NCI-H2081 (cell line): ENCODE measurements at places on chromosomes 6 and 20.

DNA sequence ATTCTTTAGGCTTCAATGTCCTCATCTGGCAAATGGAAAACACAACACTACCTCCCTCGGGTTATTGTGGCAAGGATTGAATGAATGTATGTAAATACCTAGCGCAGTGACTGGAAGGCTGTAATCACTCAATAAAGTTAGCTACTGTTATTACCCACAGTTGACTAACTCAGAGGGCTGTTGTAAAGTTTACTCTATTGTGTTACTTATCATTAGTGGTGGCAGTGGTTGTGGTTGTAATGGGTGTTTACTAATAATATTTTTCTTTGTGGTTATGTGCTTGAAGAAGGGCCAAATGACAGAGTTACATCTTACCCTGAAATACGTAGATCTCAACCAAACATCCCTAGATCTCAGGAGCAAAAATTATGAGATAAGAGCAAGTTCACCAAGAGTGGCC is 42.0 kb upstream of the PXDC1 start:
- no peak for DNase-seq

DNA sequence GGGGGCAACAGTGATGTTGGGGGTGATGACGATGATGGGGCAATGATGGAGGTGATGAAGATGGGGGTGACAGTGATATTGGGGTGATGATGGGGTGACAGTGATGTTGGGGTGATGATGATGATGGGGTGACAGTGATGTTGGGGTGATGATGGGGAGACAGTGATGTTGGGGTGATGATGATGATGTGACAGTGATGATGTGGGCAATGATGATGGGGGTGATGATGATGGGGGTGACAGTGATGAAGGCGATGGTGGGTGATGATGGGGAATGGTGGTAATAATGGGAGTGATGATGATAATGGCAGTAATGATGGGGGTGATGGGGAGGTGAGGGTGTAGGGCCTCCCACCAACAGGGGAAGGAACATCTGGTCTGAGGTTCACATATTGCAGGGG is 150.6 kb downstream of the ERMARD start:
- DNase-seq = no peak

DNA sequence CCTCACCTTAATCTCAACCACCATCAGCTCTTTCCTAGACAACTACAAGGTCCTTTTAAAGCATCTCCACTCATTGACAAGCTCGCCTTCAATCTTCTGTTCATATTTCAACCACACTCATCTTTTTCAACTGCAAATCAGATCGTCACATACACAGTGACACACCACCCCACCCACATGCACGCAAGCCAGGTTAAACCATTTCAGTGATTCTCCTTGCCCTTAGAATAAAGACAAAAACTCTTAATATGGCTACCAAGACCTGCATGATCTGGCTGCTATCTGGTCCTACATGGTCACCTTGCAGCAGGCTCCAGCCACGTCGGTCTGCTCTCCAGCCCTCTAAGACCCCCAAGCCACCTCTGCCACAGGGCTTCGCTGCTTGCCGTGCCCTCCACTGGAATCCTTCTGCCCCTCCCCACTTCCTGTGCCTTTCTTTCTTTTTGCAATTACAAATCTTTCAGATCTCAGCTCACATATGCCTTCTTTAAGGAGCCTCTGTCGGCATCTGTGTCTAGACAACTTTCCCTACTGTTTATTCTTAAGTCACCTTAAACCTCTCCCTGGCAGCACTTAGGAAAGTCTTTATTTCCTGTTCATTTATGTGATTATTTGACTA is 507.3 kb upstream of the ARID1B start:
- no peak for DNase-seq

DNA sequence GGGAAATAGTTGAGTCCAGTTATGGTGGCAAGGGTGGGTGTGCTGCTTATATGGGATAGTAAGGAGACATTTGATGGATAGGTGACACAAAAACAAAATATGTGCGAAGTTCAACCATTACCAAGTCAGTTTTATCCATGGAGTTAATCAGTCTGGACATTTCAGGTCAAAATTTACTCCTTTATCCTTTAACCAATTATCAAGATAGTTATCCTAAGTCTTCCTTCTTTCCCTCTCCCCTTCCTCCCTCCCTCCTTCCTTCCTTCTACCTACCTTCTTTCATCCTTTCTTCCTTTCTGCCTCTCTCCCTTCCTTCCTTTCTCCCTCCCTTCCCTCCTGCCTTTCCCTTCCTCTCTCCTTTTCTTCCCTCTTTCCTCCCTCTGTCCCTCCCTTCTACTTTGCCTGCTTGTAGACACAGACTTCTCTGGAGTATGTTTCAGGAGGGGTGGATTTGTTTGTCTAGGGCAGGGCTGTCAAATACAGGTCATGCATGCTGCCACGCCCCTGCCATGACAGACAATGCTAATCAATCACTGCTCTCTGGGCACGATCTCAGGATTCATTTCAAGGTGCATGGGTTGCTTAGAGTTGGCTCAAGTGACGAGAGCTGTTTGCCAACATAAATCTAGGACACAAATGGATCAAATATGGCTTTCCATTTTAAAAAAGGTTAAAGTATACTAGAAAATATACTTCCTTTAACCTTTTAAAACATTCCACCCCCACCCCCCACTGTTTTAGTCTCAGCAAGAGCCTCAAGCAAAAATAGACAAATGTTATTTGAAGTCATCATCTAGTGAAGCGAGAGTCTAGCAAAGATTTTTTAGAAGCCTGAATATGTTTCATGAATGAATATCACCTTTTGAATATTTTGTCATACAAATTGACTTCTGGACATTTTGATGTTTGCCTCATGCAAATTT is 281.6 kb upstream of the CITED2 start:
- no peak for DNase-seq

DNA sequence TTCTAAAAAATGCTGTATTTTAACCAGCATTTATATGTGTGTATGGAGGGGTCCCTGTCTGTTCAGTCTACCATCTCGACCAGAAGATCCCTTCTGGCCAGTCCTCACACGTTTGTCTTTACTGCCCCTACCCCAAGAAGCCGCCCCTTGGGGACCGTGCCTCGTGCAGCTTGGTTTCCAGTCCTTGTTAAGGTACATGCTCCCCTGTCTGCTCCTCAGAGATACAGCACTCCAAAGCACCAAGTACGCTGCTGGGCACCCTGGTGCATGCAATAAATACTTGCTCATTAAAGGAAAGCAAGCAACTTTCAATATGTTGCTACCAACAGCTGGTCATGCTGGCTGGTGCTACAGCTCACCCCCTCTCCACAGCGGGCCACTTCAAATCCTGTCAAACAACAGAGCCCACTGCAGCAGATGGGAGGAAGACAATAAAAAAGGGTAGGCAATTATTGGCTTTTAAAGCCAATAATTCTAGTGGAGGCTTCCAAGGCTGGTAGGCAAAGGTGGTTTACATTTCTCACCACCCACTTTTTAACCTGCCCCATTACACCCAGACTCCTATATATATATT is 61.6 kb downstream of the PSMG4 start:
- peak; percentile 37 for DNase-seq

DNA sequence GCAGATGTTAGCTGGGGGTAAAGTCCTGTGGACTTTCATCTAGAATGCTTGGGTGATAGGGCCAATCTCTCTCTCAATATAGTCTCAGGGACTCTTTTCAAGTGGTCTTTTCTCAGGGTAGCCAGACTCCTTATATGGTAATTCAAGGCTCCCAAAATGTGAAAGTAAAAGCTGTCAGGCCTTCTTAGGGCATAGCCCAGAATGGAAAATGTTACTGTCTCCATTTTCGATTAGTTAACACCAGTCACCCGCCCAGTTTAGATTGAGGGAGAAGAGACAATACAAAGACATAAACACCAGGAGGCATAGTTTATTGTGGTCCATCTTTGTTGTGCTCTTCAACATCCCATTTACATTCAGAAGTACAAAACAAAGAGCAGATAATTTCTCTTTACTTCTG is 295.8 kb downstream of the EPHA7 start:
- DNase-seq = no peak

GRCh38 chr6:34909320-34909883 is 20.3 kb downstream of the ANKS1A start:
- no peak for DNase-seq

- DNase-seq = no peak
These were observed 10.1 kb downstream of the CRYBG1 start for GRCh38 chr6:106370639-106371038.

DNA sequence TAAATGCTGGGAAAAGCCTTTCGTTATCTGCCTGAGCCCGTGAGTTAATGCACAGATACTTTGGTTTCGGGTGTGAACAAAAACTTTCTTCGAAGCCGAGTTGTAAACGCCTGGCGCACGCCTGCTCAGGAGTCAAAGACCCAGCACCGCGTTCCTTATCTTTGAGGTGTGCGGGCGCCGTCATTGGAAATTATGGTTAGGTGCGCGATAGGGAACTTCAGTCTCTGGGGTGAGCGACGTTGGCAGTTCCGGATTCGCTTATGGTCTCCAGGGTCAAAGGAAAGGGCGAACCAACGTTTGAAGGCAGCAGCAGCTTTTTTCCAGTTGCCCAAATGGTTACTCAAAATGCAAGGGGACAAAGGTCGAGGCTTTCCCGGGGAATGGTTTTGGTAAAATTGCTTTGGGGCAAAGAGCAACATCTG is 853 bp downstream of the SLC22A3 start:
- no peak for DNase-seq

GRCh38 chr20:60144974-60145527 is 186.8 kb downstream of the CDH26 start:
- DNase-seq = no peak

DNA sequence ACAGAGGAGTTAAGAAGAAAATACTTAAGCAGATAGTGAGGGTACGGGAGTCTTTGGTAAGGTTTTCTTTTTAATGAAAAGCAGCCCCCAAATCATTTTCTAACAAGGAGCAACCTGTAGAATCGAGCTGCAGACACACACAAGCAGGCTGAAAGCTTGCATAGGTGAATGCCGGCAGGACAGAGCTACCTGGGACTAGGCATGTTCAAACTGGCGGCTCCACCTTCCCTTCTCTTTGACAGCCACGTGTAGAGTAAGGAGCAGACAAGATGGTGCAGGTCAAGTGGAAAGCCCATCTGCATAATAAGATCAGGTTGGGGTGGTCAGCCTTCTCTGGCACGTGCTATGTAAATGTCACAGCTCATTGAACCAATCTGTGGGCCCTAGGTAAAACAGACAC is 1292.4 kb downstream of the EPHA7 start:
- DNase-seq = no peak

DNA sequence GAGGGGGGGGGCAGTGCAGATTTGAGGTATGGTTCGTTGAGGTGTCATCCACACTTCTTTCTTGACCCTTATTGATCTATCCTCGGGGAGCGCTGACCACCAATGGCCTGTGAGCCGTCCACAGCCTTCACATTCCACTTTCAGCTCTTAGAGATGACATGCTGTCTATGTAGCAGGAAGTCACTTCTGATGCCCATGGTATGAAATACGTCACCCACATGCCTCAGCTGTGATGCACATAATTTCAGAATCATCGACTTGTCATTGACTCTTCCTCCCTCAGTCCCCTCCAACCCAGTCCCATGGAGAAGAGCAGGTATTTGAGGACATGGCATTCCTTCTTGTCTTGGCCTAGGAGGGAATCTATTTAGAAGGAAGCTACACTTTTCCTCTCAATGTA is 4.7 kb upstream of the ADGRF5 start:
- DNase-seq = no peak

GRCh38 chr6:5302995-5303622 is 41.8 kb downstream of the FARS2 start:
- no peak for DNase-seq

- DNase-seq = peak; percentile 1
These were observed 206.9 kb downstream of the IBTK start for GRCh38 chr6:82040405-82041221.

DNA sequence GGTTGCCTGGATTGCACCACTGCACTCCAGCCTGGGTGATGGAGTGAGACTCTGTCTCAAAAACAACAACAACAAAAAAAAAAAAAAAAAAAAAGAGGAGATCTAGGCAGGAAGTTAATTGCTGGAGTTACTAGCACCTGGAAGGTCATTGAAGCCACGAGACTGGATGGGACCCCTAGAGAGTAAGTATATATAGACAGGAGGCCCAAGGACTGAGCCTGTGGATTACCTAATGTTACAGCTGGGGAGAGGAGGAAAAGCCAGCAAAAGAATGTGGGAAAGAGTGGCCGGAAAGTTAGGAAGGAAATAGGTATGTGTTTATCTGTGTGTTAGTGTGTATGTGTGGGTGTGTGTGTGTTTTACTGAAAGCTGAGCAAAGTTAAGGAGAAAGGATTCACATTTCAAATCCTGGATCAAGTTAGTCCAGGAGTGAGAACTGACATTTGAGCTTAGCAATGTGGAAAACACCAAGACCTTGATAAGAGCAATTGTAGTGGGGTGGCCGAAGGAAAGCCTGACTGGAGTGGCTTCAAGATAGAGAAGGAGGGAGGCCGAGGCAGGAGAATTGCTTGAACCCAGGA is 38.4 kb downstream of the ANKRD6 start:
- no peak for DNase-seq

GRCh38 chr20:63371291-63371865 is 10.2 kb upstream of the CHRNA4 start:
- DNase-seq = no peak

DNA sequence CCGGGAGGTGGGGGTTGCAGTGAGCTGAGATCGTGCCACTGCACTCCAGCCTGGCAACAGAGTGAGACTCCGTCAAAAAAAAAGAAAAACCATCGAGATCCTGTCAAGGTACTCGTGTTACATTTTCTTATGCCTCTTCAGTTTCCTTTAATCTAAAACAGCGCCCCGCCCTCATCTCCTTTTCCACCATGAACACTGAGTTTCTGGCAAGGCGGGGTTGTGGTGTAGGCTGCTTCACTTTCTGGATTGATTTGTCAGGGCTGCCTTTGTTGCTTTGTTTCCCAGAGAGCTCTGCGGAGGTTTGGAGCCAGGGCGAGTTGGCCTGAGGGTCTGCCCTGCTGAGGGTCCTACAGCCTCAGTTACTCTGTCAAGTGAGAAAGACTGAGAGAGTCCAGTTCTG is 8.9 kb downstream of the ITPR3 start:
- no peak for DNase-seq

GRCh38 chr6:72328775-72329174 is 293.1 kb upstream of the KCNQ5 start:
- DNase-seq = no peak

DNA sequence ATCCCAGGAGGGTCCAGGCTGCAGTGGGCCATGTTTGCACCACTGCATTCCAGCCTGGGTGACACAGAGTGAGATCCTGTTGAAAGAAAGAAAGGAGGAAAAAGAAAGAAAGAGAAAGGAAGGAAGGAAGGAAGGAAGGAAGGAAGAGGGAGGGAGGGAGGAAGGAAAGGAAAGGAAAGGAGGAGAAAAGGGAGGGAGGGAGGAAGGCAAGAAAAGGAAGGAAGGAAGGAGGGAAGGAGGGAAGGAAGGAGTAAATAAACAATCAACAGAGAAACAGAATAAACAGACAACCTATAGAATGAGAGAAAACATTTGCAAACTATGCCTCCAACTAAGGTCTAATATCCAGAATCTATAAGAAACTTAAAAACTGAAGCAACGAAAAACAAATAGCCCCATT is 11.6 kb upstream of the PHACTR1 start:
- DNase-seq = no peak

DNA sequence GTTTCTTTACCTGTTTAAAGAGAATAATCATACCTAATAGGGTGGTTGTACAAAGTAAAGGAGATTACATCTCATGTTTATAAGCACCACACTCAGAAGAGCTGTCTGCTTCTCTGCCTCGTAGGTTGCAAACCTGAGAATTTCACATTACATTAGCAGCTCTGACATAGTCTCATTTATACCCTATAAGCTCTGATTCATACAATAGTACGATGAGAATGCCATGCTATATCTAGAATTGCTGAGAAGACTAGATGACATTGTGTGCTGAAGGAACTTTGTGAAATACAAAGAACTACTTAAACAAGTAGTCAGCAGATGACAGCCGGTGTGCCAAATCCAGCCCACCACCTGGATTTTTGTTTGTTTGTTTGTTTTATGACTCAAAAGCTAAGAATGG is 121.2 kb downstream of the ADAT2 start:
- no peak for DNase-seq

GRCh38 chr6:160069050-160069454 is 52.6 kb upstream of the SLC22A1 start:
- DNase-seq = no peak
